ENCODE measurements at places on chromosomes 4 and X. TPM values are rescaled to one million over a fixed set of nuclear protein-coding genes. Genes with fewer than 3 reads are reported as not detected.

MID1 gene
- total RNA-seq, result 1.6 TPM

DYNLT3 gene
- 18.6 TPM for total RNA-seq

BTK gene
- total RNA-seq, result 140 TPM

PSAPL1 gene
- total RNA-seq, result not detected

ZNF518B gene
- total RNA-seq, result 24.2 TPM
